ENCODE measurements at places on chromosomes 5 and 9.

GRCh38 chr5:60277941-60278340 lies 384.4 kb upstream of the PDE4D start:
- no peak for DNase-seq

- no peak for DNase-seq
Measured at GRCh38 chr5:154214371-154215106, 24.0 kb downstream of the GALNT10 start.

GRCh38 chr5:90855296-90856010 lies 296.9 kb downstream of the ADGRV1 start:
- DNase-seq = no peak

DNA sequence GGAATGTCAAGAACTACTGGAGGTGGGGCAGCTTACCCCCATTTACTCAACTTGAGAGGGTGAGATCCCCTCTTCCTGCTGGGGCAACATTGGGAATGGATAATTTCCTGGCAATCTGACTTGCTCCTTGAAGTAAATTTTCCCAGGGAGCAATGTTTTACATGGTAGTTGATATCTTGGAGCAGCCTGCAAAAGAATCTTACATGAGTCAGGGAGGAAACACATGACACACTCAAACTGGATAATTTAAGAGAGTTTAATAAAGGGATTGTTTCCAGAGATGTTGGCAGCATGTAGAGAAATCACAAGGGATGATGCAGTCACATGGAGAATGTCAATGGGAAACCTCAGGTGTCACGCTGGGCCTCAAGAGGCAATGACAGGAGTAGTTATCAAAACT lies 212.5 kb downstream of the GAS1 start:
- no peak for DNase-seq

- no peak for DNase-seq
Measured at GRCh38 chr9:35684921-35685320, 4.8 kb downstream of the TPM2 start.

GRCh38 chr5:76337953-76338451 lies 65.1 kb upstream of the IQGAP2 start:
- peak; percentile 14 for DNase-seq

DNA sequence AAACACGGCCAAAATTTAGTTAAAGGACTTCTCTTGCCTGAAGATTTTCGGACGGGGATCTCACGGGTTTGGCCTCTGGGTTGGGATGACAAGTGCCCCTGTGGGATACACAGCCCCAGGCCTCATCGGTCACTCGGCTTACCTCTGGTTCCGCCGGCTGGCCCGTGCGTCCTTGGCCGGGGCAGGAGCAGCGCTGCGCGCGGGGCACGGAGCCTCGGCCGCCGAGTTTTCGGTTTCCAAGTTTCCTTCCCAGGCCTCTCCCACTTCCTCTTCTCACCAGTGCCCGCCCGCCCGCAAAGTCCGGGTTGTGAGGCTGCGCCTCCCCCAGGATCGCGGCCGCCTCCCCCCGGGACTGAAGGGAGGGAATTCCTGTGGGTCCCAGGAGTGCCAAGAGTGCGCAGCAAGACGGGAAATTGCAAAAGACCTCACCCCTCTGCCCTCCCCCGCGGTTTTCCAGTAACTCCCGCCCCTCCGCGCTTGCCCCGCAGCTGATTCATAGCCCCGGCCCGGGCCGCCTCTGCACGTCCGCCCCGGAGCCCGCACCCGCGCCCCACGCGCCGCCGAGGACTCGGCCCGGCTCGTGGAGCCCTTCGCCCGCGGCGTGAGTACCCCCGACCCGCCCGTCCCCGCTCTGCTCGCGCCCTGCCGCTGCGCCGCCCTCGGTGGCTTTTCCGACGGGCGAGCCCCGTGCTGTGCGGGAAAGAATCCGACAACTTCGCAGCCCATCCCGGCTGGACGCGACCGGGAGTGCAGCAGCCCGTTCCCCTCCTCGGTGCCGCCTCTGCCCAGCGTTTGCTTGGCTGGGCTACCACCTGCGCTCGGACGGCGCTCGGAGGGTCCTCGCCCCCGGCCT lies at the start of gene OSMR:
OSMR (plus strand) TSS at position 487 of the 853 bp plus-strand sequence. CDS start 23,033 bp downstream, outside the sequence.
- no peak for DNase-seq

DNA sequence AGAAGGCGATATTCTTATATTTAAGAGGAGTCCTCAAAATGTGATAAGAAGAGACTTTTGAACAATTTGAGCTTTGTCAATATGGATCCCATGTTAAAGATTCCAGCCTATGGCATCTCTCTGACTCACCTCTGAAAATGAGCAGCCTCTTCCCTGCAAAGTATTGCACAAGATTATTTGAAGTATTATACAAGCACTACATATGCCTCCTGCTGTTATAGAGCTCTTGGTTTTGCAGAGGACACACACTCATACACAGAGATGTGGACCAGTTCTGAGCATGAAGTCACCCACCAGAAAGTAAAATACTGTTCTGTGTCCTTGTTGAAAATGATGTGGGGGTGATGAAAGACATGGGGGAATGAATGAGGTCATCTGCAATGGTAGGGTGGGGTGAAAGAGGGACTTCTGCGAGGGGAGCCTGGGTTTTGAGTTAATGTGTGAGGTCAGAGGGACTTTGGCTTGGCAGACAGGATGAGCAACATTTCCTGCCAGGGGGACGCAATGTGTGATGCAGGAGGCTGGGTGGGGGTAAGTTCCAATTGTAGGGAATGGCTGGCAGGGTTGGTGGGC lies 25.8 kb downstream of the FBXL7 start:
- no peak for DNase-seq

DNA sequence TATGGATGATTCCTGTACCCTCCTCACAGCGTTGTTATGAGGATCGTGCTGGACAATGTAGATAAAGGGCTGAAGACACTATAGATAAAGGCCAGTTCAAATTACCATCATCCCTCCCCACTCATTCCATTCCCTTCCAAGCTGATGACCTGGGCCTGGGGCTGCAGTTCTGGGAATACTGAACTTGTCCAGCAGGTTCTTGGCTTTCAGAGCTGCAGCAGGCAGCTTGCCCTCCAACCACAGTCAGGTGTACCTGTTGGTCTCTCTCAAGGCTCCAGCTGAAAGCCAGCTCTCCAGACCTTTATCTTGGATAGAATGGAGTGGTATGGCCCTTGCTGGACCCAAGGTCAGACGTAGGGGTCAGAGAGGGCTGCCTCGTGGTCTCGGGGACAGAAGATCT lies 92.5 kb downstream of the PCDH1 start:
- no peak for DNase-seq

GRCh38 chr5:56346044-56346710 lies 113.0 kb upstream of the ANKRD55 start:
- no peak for DNase-seq

DNA sequence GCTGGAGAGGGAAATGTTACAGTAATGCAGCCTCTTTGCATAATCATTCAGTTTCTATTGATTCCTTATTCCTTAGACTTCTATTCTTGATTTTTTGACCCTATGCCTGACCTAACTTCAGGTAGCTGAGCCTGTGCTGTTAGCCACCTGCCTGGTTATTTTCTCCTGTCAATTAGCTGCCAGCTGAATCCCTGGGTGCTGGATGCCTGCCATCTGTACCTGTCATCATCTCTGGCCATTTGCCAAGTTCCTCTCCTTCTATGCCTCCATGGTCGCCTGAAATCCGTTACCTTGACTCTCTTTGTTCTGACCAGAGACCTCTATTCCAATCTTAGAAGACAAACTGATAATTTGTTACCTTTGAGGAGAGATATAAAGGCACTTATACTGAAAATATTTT lies 178.3 kb downstream of the CAVIN4 start:
- DNase-seq = no peak

- no peak for DNase-seq
Measured at GRCh38 chr9:114558027-114558675, 29.4 kb upstream of the ATP6V1G1 start.

- DNase-seq = no peak
Measured at GRCh38 chr9:133930682-133931485, 61.2 kb downstream of the VAV2 start.

- DNase-seq = no peak
Measured at GRCh38 chr5:145834917-145835847, at the start of gene PRELID2. Gene PRELID2, minus strand, starts transcription at chr5:145835342. Its CDS starts 91 bp downstream, at chr5:145835251.

DNA sequence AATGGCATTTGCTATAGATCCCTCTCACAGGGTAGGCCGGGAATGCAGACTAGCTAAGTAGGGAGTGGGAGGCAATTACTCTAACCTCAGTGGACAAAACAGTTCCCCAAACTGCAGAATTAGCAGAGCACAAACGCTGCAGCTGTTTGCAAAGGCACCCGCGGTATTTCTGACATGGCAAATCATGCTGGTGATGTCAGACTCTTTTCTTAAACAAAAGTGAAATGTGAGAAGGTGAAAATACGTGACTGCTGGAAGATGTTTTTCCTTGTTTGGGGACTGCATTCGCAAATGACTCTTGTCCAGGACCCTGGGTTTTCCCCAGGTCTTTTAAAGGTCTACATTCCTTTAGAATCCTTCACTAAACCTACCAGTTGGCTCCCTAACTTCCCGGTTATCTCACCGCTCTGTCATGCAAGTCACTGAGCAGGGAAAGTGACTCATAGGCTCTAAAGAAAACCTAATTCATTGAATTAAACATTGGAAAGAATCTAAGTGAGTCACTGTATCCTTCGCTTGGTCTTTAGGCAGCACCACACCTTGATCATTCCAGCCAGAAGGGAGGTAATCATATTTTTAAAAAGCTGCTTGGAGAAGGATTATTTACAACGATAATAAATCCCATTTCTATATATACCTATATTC lies 91.5 kb upstream of the DNAH5 start:
- DNase-seq = no peak

GRCh38 chr5:76521240-76521758 lies 101.9 kb downstream of the F2RL2 start:
- no peak for DNase-seq

GRCh38 chr9:122125509-122126330 lies 32.6 kb upstream of the TTLL11 start:
- DNase-seq = no peak

- no peak for DNase-seq
Measured at GRCh38 chr9:96222132-96222531, 79.8 kb downstream of the HSD17B3 start.

DNA sequence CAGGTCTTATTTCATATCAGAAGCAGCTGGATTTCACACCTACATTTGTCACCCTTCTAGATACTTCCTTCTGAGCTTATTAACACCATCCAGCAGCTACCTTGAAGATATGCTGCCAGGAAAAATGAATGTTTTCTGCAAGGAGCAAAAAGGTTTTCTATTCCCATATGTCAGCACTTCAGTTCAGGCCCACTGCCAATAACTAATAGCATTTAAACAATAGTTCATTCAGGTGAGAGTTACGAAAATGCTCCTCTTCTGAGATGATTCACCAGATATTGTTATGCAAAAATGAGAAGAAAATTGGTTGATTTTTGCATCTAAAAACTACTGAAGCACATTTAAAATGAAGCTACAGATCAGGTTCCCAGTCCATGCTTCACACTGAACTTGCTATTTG lies 56.4 kb upstream of the ISL1 start:
- DNase-seq = no peak

DNA sequence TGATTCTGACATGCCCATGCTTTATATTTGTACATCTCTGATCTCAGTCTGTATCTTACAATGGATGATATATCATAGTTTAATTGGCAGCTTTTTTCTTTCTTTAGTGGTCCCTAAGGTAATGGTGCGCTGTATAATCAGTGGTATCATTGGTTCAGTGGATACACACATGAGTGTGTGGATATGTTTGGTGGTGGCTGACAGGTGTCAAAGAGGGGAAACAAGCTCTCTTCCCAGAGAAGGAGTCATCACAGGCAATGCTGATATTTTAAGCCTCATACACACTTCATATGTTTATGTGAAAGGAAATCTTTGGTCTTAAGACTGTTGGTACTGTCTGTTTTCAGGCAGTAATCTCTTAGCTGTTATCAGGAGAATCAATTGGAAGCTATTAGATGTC lies 52.1 kb upstream of the KIAA1958 start:
- no peak for DNase-seq

- DNase-seq = no peak
Measured at GRCh38 chr9:114324492-114324891, 1.6 kb downstream of the ORM1 start.

- DNase-seq = no peak
Measured at GRCh38 chr5:4542145-4542778, 597.9 kb upstream of the ADAMTS16 start.

GRCh38 chr5:120052916-120053828 lies 410.9 kb upstream of the PRR16 start:
- DNase-seq = no peak

DNA sequence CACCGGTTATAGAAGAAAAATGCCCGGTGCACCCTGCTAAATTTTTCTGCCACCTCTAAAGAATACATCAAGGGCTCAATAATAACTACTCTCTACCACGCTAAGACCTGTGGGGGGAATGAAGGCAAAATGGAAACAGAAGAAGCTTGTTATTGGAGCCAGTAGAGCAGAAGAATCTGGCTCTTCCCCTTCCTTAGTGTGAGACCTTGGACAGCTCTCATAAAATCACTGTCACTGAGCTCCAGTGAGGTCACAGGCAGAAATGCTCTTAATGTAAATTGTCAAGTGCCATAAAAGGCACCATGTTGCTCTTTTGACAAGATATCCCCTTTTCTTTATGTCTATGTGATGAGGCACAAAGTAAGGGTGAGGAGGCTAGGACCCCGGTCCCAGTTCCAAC lies 74.4 kb downstream of the ASTN2 start:
- no peak for DNase-seq

GRCh38 chr9:86298873-86299272 lies 16.5 kb upstream of the ISCA1 start:
- DNase-seq = no peak

GRCh38 chr5:79318935-79319614 lies 83.1 kb downstream of the JMY start:
- no peak for DNase-seq

DNA sequence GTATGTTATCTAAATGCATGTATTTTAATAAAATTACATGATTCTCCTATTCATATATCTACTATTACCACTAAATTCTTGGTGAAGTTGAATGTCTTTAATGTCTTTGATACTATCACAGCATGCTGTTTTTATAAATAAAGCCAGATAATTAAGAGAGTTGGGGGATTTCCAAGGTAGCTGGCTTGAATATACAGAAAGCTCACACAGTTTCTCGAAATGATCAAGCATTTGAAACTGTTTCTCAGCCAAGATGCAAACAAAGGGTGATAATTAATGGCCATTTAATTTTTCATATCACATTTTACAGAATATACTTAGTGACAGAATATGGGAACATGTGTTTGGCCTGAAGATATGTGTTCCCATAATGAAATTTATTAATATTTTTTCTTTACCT lies 145.6 kb upstream of the CDH12 start:
- DNase-seq = no peak

GRCh38 chr5:7410936-7411511 lies 15.1 kb downstream of the ADCY2 start:
- DNase-seq = no peak

- DNase-seq = no peak
Measured at GRCh38 chr5:88396751-88397281, 128.2 kb upstream of the TMEM161B start.

GRCh38 chr9:113454914-113455761 lies 8.4 kb upstream of the RGS3 start:
- no peak for DNase-seq
